ENCODE measurements at places on chromosomes 4 and X. TPM values are rescaled to one million over a fixed set of nuclear protein-coding genes. Genes with fewer than 3 reads are reported as not detected.

DNA sequence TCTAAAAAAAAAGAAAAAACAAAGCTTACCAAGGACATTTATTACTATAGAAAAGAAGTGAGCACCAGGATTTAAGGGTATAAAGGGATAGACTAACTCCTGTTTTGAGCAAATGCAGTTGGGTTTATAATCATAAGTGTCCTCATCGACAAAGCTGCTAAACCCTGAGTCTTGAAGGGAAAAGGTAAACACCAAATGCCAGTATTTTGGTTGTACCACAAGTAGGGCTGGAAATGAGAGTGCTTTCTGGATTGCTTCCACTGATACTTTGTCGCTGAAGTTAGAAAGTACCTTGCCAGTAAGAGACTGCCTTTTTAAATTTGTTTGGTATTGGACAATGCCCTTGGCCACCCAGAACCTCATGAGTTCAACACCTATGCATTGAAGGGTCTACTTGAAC, 53.7 kb downstream of the WDFY3 start:
- no peak for DNase-seq

- no peak for DNase-seq
Measured at GRCh38 chr4:7158081-7158750, 34.1 kb upstream of the SORCS2 start.

GRCh38 chrX:119147486-119147885, 19.9 kb upstream of the KIAA1210 start:
- no peak for DNase-seq

DNA sequence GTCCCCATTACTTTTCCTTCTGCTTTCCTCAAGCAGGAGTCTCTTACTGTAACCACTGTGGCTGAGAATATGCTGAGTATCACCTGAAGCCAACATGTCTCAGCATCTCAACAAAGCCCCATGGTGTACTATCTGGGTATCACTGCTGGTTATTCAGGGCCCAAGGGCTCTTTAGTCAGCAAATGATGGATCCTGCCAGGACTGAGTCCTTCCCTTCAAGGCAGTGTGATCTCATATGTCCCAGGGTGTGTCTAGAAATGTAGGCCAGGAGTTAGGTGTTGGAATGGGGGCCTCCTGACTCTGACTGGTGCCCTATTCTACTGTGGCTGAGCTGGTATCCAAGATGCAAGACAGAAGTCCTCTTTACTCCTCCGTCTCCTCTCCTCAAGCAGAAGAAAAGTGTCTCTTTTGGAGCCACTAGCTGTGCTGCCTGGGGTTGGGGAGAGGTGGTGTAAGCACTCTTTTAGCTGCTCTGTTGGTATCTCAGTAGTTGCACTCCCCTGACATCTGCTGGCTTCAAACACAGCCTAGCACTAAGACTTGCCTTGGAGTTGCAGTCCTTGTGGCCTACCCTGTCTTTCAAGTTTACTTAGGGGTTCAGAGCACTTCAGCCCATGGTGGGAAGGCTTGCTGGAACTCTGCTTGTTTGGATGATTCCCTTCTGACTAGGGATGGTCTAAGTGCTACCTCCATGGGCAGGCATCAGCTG, 28.6 kb downstream of the OCIAD2 start:
- no peak for DNase-seq

- DNase-seq = no peak
Measured at GRCh38 chr4:70687392-70687791, 940 bp upstream of the UTP3 start.

GRCh38 chrX:10206317-10206716, 49.5 kb downstream of the CLCN4 start:
- DNase-seq = no peak

DNA sequence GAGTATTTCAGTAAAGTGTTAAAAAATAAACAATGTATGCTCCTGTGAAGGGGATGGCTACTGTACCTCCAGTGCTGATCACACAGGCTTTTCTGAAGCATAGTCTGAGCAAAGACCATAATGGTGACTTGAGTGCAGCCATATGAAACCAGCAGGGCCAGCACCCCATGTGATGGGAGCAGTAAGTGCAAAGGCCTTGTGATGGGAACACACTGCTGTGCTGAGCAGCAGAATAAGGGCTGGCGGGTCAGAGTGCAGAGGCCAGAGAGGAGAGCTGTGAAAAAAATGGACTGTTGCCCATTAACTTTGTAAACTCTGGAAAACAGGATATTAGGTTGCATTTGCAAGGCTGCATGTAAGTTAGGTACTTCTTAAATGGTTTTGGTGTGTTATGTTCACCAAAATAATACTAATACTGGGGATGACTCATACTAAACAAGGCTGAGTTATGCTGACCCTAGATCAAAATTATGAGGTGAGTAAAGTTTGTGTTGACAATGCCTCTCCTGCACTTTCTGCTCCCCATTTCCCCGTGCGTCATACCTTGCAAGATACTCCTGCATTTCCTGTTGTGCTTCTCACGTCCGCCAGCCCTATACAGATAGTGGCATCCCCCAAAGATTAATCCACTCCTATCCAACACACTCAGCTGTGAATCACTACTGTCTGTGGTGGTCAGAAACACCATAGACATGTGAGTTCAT, 67.0 kb upstream of the FAM9A start:
- no peak for DNase-seq

DNA sequence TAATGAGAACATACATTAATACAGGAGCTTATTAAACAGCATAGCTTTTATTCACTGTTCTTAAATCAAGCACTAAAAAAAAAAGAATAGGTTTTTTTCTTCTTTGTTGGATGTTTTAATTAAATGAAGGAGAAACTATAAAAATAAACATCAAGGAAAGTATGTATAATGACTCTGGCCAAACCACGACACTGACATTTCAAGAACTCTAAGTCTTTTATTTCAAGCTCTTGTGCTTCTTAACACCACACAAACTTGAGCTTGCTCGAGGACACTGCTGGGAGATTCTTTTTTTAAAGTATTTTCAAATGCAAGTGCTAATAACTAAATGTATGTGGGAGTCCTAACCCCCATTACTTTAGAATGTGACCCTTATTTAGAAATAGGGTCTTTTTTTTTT, 204.9 kb upstream of the PPARGC1A start:
- DNase-seq = no peak

GRCh38 chr4:176319704-176320339, at the start of gene SPCS3:
Gene SPCS3 (plus strand): TSS chr4:176319966. CDS start chr4:176320077, 111 bp downstream.
- peak; percentile 95 for DNase-seq

DNA sequence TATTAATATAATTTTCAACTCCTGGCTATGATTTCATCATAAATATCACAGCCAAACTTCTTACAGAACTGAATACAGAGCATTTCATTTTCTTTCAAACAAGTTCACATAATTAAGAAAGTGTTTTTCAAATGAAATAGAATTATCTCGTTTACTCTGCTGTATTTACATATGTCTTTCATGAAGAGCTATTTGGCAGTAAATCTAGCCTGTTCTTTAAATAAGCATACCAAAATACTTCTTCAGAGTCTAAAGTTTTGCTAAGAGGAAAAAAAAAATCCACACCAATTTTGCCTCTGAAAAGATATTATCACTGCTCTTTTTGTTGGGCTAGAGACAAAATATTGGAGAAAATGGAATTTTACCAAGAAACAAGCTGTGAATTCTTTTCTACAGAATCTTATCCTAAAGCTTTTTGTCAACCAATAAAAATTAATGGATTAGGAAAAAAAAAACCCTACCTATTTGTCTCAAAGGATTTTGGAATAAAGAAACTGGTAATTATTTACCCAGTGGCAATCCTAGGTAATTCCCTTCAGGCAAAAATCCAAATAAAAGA, 287.9 kb upstream of the NR3C2 start:
- no peak for DNase-seq

DNA sequence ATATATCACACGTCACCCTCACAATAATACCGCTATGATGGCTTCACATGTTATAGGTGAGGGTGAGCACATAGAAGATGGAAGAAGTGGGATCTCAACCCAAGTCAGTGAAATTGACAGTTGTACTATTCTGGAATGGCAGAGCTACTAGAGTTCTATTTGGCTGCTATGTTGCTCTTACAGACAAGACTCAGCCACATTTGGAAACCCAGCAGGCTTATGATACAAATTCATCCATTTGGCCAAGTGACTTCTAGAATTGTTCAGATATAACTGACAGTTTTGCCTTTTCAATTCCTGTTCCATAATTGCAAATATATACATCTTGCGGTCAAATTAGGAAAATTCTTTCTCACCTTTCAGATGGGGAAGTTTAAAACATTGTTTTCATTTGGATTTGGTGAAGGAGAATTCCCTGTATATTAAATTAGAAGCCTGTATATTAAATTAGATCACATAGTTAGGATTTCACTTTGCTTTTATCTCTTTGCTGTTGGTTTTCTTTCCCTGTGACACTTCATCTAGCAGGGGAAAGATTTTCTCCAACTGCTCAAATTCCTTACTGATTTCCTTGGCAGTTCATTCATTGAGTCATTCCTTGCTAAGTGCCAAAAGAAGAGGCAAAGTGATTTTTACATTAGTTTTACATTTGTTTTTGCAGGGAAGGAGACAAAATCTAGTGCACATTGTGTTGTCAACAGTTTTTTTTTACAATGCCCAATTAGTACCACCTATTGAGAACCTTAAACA, 120.6 kb upstream of the TBC1D9 start:
- DNase-seq = no peak

DNA sequence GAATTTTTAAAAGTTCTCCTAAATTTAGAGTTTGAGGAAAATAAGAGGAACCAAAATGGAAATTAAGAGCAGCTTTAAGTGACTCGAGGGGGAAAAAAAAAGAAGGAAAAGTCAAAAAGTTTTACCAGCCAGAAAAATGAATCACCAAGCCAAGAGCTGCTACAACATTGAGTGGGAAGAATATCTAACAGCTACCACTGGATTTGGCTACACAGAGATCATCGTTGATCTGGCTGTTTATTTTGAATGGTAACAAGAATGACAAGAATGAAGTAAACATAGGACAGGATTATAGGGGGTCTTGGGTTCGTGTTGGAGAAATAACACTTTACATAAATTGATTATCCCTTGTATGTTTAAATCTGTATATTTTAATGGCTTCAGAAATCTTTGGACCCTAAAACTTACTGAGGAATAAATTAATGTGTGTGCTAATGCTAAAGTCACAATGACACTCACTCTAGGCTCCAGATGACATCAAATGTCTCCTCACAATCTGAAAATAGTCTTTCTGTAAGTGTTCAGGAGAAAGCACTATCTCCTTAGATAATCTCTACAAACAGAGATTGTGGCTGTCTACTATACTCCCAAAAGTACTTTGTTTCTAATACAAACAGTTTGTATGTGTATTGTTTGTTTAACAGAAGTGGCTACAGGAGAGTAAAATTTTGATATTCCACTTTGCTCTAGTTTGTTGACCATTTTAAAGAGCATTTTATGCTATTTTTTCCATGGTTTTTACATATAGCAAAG, 3.1 kb upstream of the CSN3 start:
- DNase-seq = no peak

DNA sequence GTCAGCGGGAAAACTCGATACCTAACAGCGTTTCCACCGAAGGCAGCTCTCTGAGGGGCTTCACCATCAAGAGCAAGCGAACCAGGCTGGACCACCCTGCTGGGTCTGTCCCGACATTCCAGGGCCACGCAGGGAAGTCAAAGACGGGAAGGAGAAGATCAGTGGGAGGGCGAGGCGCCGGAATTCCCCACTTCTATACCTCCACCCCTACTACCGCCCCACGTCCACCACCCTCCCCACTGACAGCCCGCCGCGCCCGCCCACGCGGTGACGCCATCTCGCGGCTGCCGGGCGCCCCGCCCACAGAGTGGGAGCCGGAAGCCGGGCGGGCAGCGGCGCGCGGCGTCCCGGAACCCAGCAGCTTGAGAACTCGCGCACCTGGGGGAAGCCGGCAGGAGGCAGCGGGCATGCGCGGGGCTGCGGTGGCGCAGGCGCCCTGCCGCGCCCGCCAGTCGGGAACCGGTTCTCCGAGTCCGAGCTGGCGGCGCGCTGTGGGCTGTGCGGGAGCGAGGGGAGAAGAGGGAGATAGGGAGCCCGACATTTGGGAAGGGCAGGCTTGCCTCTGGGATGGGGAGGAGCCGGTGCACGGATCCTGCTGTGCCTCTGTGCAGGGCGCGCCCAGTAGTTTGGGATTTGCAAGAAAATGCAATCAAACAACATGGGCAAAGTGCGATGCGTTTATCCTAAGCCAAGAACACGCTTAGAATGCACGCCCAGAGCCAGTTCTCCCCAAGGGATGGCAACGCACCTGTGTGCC, 3.2 kb upstream of the STIM2 start:
- peak; percentile 87 for DNase-seq

DNA sequence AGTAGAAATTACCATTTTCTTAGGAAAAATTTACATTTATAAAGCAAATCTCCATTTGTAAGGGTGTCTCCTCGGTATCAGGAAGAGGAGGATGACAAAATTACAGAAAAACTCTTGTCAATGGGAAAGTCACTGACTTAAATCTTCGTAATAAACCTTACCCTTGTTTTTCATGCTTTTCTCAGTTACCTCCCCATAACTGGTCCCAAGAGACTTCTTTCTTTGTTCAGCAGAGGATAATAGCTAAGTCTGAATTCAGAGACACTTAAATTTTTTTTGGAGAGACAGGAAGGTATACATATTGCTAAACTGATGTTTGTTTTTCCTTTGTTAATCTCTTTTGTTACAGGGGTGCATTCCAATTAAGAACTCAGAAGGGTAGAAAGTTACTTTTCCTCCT, 125.5 kb upstream of the JADE1 start:
- DNase-seq = no peak

GRCh38 chr4:126385954-126386353, 1071.2 kb downstream of the FAT4 start:
- DNase-seq = no peak

- DNase-seq = no peak
Measured at GRCh38 chr4:155889031-155889793, 14.3 kb upstream of the TDO2 start.

DNA sequence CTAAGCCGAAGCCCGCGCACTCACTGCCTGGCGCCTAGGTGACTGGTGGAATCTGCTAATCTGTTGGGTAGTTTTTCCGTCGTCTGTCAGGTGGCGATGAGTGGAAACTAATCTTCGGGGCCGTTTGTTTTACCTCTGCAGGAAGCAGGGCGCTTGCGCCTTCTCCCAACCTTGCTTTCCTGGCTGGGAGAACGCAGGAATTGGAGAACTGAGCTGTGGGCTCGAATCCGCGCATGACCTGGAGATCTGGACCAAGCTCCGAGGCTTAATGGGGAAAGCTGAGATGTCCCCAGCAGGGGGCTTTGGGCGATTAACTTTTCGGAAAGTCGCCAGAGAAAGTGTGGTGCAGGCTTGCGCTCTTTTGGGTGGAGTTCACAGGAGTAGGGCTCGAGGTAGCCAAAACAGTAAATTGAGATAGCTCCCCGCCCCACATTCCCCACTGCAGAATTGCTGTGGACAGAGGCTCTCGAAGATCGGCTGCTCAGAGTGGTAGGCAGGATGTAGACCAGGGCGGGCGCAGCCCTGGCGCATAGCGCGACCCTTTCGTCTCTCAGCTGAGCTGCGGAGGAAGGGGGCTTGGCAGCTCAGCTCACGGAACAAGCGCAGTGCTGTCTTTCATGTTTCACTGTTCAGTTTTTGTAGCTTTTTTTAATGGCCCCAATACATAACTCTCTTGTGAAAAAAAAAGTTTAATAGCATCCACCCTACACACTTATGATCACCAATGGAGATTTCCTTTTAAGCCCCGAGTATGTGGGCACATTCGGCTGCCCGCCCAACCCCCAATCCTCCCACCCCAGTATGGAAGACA, 2.7 kb upstream of the FGF5 start:
- DNase-seq = no peak

CSAG1 gene
- not detected for total RNA-seq

SLC6A14 gene
- not detected for total RNA-seq

STPG2 gene
- 0.05 TPM for total RNA-seq

ESX1 gene
- total RNA-seq = not detected

PLP1 gene
- total RNA-seq = 0.09 TPM

OTUD6A gene
- not detected for total RNA-seq

PTPN13 gene
- total RNA-seq = 3.2 TPM

FDCSP gene
- not detected for total RNA-seq

YY2 gene
- total RNA-seq = 0.70 TPM

GLRA2 gene
- not detected for total RNA-seq
